ENCODE measurements at places on chromosomes 2 and 18. TPM values are rescaled to one million over a fixed set of nuclear protein-coding genes. Genes with fewer than 3 reads are reported as not detected.

SNRNP27 gene
- total RNA-seq = 49.7 TPM

- H3K4me3 ChIP-seq = no peak overlapping the region
- no peaks in the 10 kb centered on the region for H3K4me1 ChIP-seq
- H3K36me3 ChIP-seq = no peaks in the 10 kb centered on the region
- no peak for DNase-seq
Measured at GRCh38 chr18:65544701-65545100, 206.1 kb upstream of the CDH7 start.

DNA sequence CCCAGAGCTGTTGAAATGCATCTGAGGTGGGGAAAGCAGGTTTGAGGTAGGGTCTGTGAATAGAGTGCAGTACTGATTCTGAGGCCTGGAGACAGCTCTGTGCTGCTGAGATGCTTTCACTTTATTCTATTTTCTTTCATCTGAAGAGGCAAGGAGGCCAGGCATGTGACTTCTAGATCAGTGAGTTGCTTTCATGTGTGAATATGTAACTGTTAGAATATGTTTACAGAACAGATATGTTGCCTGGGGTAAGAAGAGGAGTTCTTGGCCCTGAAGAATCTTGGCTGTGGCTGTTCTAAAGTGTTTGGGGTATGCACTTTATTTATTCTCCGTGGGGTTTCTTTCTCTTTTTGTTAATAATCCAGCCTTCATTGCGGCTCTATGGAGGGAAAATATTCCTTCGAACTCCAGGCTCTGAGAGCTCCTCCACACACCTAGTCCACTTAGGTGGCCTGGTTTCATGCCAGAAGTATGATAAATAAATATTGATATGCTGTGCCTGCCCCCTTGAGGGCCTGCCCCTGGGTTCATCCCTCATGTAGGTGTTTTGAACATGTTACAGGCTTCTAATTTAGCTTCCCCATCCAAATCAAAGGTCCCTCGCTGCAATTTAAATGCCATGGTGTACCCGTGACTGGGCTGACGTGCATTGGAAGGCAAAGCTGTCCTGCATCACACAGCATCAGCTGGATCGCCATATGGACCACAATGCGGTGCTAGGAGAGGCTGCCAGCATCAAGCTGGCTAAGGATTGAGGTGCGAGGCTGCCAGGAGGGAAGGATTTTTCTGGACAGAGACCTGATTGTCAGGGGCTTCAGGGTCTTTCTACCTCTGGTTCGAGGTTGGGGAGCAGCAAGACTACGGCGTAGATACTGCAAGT, 102.9 kb downstream of the PRKCE start:
- no peak overlapping the region for H3K4me3 ChIP-seq
- H3K36me3 ChIP-seq = no peaks in the 10 kb centered on the region
- H3K27me3 ChIP-seq = no peaks in the 10 kb centered on the region

- no peak for DNase-seq
- no peaks in the 10 kb centered on the region for H3K27me3 ChIP-seq
- no peak overlapping the region for H3K27ac ChIP-seq
- H3K4me3 ChIP-seq = no peak overlapping the region
- H3K4me1 ChIP-seq = no peaks in the 10 kb centered on the region
- no peaks in the 10 kb centered on the region for H3K36me3 ChIP-seq
Measured at GRCh38 chr2:207512356-207512755, 17.4 kb upstream of the CREB1 start.

All from Caco-2 (cell line).